ENCODE measurements at places on chromosomes 3 and 15.

GRCh38 chr3:192410684-192410960 lies 316.7 kb downstream of the FGF12 start:
- DNase-seq, result no peak

- DNase-seq, result no peak
Observed at GRCh38 chr3:55579496-55579895, 92.4 kb upstream of the WNT5A start.

DNA sequence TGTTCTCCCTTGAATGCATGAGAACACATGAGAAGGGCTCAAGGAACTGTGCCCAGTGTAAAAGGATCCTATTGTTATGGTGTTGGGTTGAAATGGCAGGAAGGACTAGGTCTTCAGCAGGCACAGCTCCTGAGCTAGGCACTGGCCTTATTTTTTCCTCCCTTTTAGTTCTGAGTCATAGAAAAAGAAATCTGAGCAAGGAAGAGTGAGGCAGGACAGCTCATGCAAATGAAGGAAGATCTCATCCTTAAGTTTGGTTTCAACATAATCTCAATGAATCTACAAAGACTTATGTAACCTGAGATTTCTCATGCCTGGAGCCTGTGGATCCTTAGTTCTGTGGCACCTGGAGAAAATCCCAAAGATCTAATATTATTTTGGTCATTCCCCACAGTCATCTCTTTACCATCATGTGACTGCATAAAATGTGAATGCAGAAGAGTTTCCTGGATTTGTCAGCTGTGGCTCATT lies 188.6 kb upstream of the TBL1XR1 start:
- no peak for DNase-seq

DNA sequence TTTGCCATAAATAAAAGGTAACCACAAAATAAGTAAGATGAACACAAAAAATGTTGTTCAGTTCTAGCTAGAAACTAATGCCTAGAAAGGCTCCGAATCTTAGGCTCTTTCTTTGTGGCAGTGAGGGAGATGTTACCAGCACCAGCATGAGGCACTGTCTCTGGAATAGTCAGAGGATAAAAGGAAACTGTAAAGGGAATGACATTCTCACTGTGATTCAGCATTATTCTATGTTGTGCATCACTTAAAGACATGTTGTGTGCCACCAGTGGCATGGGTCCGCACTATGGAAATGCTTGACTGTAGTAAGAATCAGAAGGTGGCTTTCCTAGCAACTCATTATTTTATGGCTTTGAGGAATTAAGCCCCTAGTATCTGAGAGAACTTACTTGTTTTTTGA lies 70.8 kb downstream of the SEC22A start:
- DNase-seq, result no peak

- DNase-seq, result no peak
Observed at GRCh38 chr3:50210510-50211367, 5.7 kb downstream of the SLC38A3 start.

DNA sequence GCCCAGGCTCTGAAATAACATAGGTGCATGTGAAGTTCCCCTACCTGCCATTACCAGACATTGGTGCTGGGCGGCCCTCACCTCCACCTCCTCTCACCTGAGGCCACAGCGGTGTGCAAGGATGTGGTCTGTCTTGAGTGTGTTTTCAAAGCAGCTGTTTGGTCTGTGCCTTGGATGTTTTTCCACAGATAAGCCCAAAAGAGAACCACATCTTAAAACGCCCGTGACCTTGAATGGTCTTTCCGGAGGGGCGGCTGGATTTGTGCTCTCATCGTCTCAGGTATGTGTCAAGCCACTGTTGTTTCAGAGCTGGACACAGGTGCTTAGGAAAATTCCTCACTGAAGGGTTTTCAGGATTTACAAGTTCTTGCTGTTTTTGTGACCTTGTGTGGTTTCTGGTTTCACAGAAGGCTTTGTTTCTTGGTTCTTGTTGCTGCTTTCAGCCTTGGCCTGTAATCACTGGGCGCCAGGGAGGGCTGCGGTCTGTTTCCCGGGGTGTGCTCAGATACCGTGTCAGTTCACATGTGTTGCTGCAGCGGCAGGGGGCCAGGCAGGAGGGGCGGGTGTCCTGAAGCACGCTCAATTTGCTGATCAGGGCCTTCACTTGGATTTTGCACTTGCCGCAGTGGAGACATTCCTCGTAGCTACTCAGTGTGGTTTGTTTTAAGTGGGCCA lies 128.4 kb downstream of the IGF1R start:
- no peak for DNase-seq

DNA sequence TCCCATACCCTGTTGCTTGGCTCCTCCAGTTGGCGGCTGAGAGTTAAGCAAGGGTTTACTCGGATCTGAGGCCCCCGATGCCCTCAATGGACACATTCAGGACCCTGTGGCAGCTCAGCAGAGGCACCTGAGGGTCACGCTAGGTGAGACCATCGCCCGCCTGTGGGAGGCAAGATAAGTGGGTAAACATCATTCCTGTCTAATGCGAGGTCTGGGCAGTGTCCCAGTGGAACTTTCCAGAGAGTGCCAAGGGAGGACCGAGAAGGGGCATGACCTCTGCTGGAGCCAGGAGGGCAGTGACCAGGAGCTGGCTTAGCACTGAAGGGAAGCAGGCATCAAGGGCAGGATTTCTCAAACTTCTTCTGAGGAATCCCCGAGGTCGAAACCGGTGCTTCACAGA lies 65.4 kb upstream of the SEC61A1 start:
- no peak for DNase-seq

GRCh38 chr3:155747286-155747945 lies 2.5 kb upstream of the PLCH1 start:
- no peak for DNase-seq

DNA sequence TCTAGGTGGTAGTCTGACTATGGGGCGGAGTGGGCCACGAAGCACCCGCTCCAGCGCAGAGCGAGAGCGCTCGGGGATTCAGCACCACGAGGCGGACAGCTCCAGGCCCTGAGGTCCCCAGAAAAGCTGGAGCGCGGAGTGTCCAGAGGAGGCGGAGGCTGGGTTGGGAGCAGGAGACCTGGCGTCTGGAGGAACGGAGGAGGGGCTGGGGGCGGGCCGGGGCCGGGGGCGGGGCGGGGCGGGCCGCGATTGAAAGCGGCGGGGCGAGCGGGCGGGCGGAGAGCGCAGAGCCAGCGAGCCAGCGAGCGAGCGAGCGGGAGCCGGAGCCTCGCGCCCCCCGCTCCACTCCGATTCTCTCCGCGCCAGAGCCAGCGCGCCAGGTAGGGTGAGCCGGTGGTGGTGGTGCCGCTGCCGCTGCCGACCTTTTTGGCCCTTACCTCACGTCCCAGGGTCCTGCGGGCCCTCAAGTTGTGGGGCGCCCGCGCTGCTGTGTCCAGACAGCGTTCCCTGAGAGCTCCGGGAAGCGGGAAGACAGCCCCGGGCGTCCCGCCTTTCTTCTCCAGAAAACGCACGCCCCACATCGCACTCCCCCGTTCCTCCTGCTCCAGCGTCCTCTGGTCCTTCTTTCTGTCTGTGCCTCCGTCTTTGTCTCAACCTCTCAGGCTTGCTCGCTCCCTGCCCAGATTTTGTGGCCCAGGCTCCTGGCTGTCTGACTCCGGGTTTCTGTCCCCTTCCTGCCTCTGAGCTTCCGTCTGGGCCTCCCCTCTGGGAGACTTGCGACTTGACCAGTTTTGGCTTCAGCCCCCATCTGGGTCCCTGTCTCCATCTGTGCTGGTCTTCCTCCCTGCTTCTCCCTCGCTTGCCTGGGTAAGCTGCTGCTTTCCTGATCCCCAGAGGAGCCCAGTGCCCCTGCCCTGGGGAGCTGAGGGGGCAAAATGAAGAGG lies at the start of gene GRM2:
Gene GRM2 (plus strand): TSS at position 281 of the 944 bp plus-strand sequence. CDS start 1,916 bp downstream, outside the sequence.
- DNase-seq, result no peak

DNA sequence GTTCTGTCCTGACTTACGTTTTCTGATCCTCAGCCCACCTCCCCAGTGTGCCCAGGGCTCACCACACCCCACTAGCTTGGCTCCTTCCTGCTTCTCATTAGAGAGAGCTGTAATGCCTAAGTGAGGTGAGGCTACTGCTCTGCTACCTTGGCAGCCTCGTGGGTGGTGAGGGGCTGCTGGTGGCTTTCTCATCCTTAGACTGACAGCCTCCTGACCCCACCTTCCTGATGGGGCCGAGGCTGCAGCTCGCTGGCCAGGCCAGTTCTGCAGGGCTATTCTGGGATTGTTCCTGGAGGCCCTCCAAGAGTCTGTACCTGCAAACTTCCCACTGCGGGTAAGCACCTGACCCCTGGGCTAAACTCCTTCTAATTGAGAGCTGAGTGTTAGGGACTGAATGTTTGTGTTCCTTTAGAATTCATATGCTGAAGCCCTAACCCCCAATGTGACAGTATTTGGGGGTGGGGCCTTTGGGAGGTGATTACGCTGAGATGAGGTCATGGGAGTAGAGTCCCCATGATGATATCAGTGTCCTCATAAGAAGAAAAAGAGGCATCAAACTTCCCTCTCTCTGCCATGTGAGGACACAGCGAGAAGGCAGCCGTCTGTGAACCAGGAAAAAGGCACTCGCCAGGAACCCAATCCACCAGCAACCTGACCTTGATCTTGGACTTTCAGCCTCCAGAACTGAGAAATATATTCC lies 38.1 kb upstream of the IQSEC1 start:
- no peak for DNase-seq

- DNase-seq, result no peak
Observed at GRCh38 chr3:27791956-27792355, 69.8 kb upstream of the EOMES start.

- no peak for DNase-seq
Observed at GRCh38 chr15:40449275-40449674, 8.5 kb downstream of the BAHD1 start.

- DNase-seq, result no peak
Observed at GRCh38 chr3:60073228-60073627, 1023.4 kb upstream of the CFAP20DC start.

GRCh38 chr15:57235873-57236272 lies 140.4 kb upstream of the CGNL1 start:
- no peak for DNase-seq

GRCh38 chr3:187966636-187967406 lies 187.1 kb upstream of the LPP start:
- no peak for DNase-seq

DNA sequence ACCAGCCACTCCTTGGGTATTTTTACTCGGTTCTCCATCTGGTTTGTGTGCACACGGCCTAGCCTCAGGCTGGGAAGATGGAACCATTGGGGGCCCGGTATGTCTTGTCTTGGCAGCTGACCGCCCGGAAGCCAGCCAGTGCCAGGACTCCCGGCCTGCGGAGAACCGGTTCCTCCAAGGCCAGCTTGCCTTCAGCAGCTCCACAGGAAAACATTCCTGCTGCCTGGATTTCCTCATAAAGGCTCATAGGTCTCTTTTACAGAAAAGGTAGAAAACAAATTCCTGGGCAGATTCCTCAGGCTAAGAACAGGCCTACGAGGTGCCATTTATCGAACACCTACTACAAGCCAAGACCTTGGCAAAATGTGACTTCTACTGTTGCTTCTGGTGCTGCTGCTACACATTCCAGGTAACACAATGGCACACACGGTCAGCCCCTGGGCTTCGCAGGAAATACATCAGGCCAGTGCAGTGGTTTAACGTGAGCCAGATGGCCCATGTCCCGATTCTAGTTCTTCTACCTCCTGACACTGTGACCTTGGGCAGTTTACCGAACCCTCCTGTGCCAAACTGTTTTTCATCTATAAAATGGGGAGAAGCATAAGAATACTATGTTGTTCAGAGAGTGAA lies 141.8 kb downstream of the OPA1 start:
- no peak for DNase-seq

DNA sequence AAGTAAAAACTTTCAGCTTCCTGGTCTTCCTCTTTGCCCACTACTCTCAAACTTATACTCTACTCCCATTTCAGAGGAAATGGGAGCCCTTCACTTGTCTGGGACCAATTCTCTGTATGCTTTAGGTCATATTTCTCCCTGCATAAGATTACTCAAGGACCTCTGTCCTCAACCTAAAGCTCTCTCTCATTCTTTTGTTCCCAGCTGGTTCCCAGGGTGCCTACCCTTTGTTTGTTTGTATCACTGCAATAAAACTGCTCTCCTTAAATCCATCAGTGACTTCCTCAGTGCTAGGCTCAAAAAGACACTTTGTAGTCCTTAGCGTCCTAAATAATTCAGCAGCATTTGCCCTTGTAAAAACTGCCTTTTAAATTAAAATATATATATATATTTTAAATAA lies 2.9 kb downstream of the NGRN start:
- no peak for DNase-seq

- DNase-seq, result no peak
Observed at GRCh38 chr15:62868507-62868906, 174.0 kb upstream of the TPM1 start.

- DNase-seq, result no peak
Observed at GRCh38 chr15:78508272-78508671, 895 bp downstream of the HYKK start.

DNA sequence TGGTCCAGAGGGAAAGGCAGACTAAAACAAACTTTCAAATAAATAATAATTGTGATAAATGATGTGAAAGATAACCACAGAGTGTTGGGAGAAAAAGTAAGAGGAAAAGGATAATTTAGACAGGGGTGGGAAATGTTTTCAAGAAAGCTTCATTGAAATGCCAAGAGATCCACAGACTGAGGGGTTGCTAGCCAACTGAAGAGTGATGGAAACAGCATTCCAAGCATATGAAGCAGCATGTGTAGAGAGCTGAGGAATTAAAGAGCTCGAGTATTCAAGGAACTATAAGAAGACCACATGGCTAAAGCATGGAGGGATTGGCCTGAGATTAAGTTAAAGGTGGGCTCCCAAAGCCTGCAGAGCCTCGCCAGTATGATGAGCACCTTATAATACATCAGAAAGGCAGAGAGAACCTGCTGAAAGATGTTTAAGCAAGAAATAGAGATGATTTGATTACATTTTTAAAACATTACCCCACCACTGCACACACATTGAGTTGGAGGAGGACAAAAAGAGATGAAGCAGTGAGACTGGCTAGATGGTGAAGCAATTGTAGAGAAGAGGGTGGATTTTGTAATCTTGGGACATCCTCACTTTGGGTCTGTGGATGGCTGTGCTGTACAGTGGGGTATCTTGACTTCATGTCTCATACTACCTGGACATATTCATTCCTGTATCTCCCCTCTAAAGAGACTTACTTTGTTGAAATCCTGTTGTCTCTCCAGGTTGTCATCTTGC lies 100.8 kb downstream of the STAC start:
- DNase-seq, result no peak

DNA sequence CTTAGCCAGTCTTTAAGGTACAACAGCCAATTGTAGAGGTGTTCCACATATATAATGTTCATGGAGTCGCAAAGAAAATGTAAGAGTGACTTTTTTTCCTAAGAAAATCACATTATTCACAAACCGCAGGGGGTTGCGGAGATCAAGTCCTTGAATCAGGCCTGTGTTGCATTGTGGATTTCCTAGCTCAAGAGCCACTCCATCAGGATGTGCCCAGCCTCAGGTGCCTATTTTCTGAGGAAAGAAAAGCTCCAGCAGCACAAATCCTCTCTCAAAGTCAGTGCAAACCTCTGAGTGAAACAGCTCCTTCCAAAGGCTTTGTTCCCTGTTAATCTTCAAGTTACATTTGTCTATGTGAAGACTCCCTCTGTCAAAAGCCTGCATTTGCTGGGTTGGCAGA lies 349.4 kb downstream of the CLSTN2 start:
- DNase-seq, result no peak

DNA sequence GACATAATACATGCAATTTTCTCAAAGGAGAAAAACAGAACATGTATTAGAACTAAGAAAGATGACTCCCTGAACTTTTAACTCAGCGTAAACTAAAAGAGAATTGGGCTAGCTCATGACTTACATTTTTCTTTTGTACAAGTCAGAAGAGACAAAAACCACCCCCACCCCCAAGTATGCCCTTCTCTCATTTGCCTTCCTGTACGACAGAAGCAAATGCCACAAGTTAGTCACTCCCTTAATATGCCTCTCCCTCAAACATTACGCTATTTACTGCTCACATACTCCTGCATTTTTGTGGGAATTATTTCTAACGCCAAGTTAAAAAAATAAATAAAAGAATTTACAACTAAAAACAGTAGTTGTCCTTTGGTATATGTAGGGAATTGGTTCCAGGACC lies 22.0 kb downstream of the CPEB1 start:
- no peak for DNase-seq

Measured in stimulated activated CD8-positive, alpha-beta memory T cell treated with anti-CD3 and anti-CD28 coated beads, Interleukin-7, amount 100 ng/mL, for 4 hours (primary cell).